Immature natural killer cell (primary cell): ENCODE measurements at places on chromosomes 7 and 10. TPM values are rescaled to one million over a fixed set of nuclear protein-coding genes. Genes with fewer than 3 reads are reported as not detected.

OR2A5 gene
- polyA plus RNA-seq: not detected

BICC1 gene
- polyA plus RNA-seq: 0.11 TPM

- DNase-seq: no peak
- no peaks in the 10 kb centered on the region for H3K27me3 ChIP-seq
- H3K4me1 ChIP-seq: peaks cover 2% of the 10 kb centered on the region
- no peak overlapping the region for H3K27ac ChIP-seq
- H3K4me3 ChIP-seq: no peak overlapping the region
Measured at GRCh38 chr10:95236068-95236903, 42.2 kb downstream of the ACSM6 start.

DNA sequence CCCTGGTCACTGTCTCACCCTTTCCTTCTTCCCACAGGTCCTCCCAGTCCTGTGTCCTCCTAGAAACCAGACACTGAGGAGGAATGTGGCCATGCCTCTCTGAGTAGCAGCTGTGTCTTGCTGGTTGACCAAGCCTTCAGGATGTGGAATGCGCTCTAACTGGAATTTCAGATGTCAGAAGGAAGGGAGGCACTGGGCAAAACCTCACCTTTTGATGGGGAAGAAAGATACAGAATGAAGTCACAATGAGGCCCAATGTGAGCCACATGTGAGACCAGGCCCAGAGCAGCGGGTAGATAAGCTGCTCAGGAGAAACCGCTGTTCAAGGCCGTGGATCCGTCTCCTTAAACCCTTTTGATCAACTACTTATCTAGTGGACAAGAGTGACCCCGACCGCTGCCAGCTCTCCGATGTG is 54.8 kb upstream of the ECHDC3 start:
- H3K27me3 ChIP-seq: no peaks in the 10 kb centered on the region
- H3K36me3 ChIP-seq: no peaks in the 10 kb centered on the region
- peaks cover 34% of the 10 kb centered on the region for H3K4me1 ChIP-seq
- H3K27ac ChIP-seq: peak overlapping the region; percentile 45
- H3K4me3 ChIP-seq: peak overlapping the region; percentile 4

DNA sequence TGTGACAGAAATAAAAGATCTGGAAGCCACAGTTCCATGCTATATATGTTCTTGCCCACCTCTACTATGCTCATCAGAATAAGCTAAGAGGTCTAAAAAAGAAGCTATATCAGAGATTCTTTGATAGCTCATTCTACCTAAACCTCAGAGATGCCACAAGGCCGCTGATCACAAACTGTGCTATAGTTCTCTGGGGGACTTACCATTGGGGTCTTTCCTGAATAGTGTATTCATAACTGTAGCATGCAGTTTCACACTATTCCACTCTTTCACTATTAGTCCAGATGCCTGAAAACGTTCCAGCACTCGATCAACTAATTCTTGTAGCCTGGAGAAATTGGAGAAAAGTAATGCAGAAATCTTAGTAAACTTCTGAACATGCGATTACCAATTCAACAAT is 44.5 kb upstream of the SPOCK2 start:
- H3K36me3 ChIP-seq: peaks cover 29% of the 10 kb centered on the region
- DNase-seq: no peak
- no peak overlapping the region for H3K27ac ChIP-seq
- peaks cover 10% of the 10 kb centered on the region for H3K4me1 ChIP-seq
- H3K27me3 ChIP-seq: no peaks in the 10 kb centered on the region

DNA sequence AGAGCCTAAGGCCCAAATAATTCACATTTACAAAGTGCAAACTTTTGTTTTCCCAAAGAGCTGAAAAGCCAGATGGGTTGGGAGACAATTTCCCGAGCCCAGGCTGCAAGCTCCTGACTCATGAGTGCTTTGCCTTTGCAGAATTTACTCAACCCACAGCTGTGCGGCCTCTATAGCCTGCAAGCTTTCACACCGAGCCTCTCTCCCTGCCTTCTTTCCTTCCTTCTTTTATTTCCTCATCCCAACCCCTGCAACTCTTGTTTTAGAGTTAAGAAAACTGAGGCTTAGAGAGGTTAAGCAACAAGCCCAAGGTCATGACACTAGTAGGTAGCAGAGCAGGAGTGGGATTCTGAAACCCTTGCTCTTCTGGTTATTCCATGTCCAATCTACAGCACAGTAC is 203.0 kb upstream of the GPR26 start:
- no peaks in the 10 kb centered on the region for H3K36me3 ChIP-seq
- DNase-seq: no peak
- H3K27ac ChIP-seq: no peak overlapping the region
- peaks cover 5% of the 10 kb centered on the region for H3K27me3 ChIP-seq

DNA sequence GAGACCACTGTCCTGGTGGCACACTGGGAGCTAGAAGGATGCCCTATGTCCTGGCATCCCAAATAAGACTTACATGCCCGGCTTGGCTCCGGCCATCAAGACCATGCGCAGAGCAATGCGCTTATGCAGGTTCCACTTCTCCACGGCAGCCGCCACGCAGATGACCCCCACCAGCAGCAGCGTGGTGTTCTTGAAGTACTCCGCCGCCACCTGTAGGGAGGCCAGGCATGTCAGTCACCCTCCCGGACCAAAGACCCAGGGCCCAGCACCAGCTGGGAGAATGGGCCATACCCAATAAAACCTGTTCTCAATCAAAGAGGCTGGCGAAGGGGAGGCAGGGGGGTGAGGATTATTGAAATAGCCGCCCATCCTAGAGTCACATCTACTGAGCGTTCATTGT is 19.9 kb downstream of the SLC13A4 start:
- no peak for DNase-seq
- H3K4me3 ChIP-seq: no peak overlapping the region
- H3K36me3 ChIP-seq: no peaks in the 10 kb centered on the region
- H3K4me1 ChIP-seq: no peaks in the 10 kb centered on the region
- H3K27me3 ChIP-seq: no peaks in the 10 kb centered on the region

GRCh38 chr10:132061030-132061429 is 4.7 kb upstream of the JAKMIP3 start:
- H3K4me3 ChIP-seq: no peak overlapping the region
- no peaks in the 10 kb centered on the region for H3K4me1 ChIP-seq
- H3K27ac ChIP-seq: no peak overlapping the region
- no peak for DNase-seq
- H3K36me3 ChIP-seq: no peaks in the 10 kb centered on the region

DNA sequence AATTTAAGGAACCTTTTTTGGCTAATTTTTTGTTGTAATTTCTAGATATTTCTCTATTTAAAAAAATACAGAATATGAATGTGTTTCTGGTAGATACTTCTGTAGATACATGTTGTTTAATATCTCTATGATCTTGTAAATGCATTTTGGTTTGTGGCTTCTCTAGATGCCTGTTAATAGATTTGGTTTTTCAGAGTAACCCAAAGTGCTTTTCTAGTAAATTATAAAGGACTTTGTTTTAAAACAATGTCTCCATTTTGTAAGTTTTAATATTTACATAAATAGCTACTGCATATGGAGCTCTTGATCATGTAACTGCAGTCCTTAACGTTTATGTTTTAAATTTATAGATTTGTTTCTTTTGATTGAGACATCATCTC is 88.5 kb downstream of the MDFIC start:
- peak overlapping the region; percentile 36 for H3K4me3 ChIP-seq
- no peak overlapping the region for H3K27ac ChIP-seq
- peaks cover 9% of the 10 kb centered on the region for H3K36me3 ChIP-seq
- H3K4me1 ChIP-seq: peaks cover 66% of the 10 kb centered on the region
- DNase-seq: no peak

- no peak for DNase-seq
- no peak overlapping the region for H3K27ac ChIP-seq
- no peak overlapping the region for H3K4me3 ChIP-seq
- no peaks in the 10 kb centered on the region for H3K4me1 ChIP-seq
- H3K27me3 ChIP-seq: peaks cover 5% of the 10 kb centered on the region
- H3K36me3 ChIP-seq: no peaks in the 10 kb centered on the region
Measured at GRCh38 chr7:156004265-156005201, 192.3 kb upstream of the SHH start.

GRCh38 chr10:48184224-48184623 is 90.3 kb downstream of the FRMPD2 start:
- H3K27me3 ChIP-seq: peaks cover 3% of the 10 kb centered on the region
- H3K4me3 ChIP-seq: no peak overlapping the region
- no peak for DNase-seq
- H3K4me1 ChIP-seq: no peaks in the 10 kb centered on the region
- no peak overlapping the region for H3K27ac ChIP-seq
